Prostate gland (tissue), 2 donors: ENCODE measurements at places on chromosomes 2 and 18.

DNA sequence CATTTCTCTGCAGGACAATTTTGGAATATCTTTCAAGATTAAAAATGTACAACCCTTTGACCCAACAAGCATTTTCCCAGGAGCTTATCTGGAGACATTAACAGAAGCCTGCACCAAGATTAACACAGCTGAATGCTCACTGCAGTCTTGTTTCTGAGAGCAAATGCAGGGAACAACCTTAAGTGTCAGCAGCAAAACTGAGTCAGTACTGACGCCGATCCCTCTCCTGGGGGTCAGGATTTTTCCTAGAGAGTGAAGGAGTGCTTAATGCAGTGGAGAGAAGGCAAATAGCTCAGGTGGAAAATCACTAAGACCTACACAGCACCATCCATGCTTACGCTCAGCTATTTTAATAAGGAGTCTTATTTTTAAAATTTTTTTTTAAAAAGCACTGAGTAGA is 42.8 kb upstream of the SGPP2 start:
- no peak for DNase-seq
- no peak overlapping the region for H3K27ac ChIP-seq
- H3K4me3 ChIP-seq: no peak overlapping the region
- no peaks in the 10 kb centered on the region for H3K4me1 ChIP-seq

GRCh38 chr2:226658555-226658954 is 141.1 kb downstream of the IRS1 start:
- peak overlapping the region; percentile 54 for H3K27ac ChIP-seq
- H3K4me3 ChIP-seq: no peak overlapping the region
- peaks cover 7% of the 10 kb centered on the region for H3K4me1 ChIP-seq
- no peaks in the 10 kb centered on the region for H3K36me3 ChIP-seq
- no peaks in the 10 kb centered on the region for H3K27me3 ChIP-seq
- peak; percentile 76 for DNase-seq

GRCh38 chr18:42231796-42232195 is 276.8 kb downstream of the PIK3C3 start:
- no peak overlapping the region for H3K4me3 ChIP-seq
- no peak for DNase-seq
- no peaks in the 10 kb centered on the region for H3K4me1 ChIP-seq
- no peaks in the 10 kb centered on the region for H3K27me3 ChIP-seq

- H3K4me1 ChIP-seq: no peaks in the 10 kb centered on the region
- no peaks in the 10 kb centered on the region for H3K36me3 ChIP-seq
- no peak overlapping the region for H3K27ac ChIP-seq
- no peak overlapping the region for H3K4me3 ChIP-seq
- DNase-seq: no peak
- H3K27me3 ChIP-seq: no peaks in the 10 kb centered on the region
Observed at GRCh38 chr2:134685967-134686366, 32.8 kb downstream of the TMEM163 start.

GRCh38 chr2:27897717-27898116 is 7.2 kb downstream of the BABAM2 start:
- no peak overlapping the region for H3K4me3 ChIP-seq
- no peaks in the 10 kb centered on the region for H3K36me3 ChIP-seq
- H3K4me1 ChIP-seq: no peaks in the 10 kb centered on the region
- H3K27me3 ChIP-seq: no peaks in the 10 kb centered on the region
- H3K27ac ChIP-seq: no peak overlapping the region
- DNase-seq: no peak

- no peaks in the 10 kb centered on the region for H3K36me3 ChIP-seq
- no peaks in the 10 kb centered on the region for H3K27me3 ChIP-seq
- no peak for DNase-seq
Observed at GRCh38 chr2:241965931-241966412, 96.4 kb downstream of the RTP5 start.
